ENCODE measurements at places on chromosomes 12 and 14.

- peak; percentile 82 for DNase-seq
These were observed 15.5 kb downstream of the EMP1 start for GRCh38 chr12:13211859-13212664.

GRCh38 chr14:45658226-45658916 lies 405.4 kb upstream of the MIS18BP1 start:
- DNase-seq = no peak

DNA sequence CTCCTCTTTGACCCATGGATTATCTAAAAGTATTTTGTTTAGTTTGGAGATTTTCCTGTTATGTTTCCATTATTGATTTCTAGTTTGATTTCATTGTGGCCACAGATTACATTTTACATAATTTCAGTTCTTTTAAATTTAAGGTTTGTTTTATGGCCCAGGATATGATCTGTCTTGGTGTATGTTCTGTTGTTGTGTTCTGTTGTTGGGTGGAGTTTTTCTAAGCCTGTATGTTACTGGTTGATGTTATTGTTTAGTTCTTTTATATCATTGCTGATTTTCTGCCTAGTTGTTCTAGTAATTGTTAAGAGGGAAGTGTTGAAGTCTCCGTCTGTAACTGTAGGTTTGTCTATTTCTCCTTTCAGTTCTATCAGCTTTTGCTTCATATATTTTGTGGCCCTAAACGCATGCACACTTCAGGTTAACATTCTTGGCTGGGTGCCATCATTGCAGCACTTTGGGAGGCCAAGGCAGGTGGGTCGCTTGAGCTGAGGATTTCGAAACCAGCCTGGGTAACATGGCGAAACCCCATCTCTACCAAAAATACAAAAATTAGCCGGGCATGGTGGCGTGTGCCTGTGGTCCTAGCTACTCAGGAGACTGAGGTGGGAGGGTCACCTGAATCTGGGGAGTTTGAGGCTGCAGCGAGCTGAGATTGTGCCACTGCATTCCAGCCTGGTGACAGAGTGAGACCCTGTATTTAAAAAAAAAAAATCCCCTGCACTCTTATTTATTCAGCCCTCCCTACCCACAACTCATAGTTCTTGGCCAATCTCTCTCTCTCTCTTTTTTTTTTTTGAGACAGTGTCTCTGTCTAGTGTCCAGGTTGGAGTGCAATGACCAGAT lies 28.1 kb upstream of the CFL2 start:
- DNase-seq = no peak

GRCh38 chr12:93403988-93404803 lies 26.5 kb downstream of the NUDT4 start:
- no peak for DNase-seq

GRCh38 chr12:113413488-113413939 lies 8.7 kb upstream of the SDSL start:
- DNase-seq = no peak

GRCh38 chr14:105817971-105818711 lies 291.8 kb downstream of the TMEM121 start:
- DNase-seq = no peak

- DNase-seq = no peak
These were observed 164.7 kb downstream of the RAD51B start for GRCh38 chr14:67984274-67984673.

DNA sequence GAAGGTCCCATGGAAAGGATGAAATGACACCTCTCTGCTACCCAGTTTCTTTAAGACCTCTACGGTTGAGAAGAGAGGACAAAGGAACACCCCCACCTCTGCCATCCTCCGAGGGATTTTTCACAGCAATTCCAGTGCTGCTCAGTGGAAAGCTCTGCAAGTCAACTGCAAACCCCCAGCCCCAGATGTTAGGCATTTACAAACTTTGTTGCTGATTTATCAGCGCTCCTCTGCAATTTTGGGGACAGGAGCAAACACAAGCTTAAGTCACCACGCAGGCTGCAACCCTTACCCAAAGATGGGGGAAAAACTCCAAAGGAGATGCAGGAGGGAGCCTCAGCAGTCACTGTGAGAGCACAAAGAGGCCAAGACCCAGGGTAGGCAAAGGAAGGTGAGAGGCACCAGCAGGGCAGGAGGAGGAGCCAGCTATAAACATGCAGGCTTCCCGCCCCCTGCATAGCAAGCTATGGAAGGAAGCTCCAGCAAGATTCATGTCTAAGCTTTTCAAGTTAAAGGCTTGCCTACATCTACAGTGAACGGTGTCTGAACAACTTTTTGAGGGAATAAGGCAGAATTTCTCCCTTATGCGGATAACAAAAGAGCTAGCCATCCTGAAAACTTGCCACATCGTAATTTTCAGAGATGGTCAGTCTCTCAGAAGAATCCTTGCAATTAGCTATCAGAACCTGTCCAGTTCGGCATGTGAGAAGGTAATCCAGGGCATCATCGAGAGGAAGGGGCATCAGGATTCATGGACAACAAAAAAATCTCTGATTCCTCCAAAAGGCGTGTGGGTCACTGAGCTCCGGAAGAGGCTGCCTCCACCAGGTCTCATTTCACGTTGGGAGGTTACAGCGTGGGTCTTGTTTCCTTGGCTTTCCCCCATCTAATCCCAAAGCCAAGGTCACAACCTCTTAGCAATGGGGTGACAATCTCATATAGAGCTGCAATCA lies 3.9 kb downstream of the CTDSP2 start:
- DNase-seq = no peak

DNA sequence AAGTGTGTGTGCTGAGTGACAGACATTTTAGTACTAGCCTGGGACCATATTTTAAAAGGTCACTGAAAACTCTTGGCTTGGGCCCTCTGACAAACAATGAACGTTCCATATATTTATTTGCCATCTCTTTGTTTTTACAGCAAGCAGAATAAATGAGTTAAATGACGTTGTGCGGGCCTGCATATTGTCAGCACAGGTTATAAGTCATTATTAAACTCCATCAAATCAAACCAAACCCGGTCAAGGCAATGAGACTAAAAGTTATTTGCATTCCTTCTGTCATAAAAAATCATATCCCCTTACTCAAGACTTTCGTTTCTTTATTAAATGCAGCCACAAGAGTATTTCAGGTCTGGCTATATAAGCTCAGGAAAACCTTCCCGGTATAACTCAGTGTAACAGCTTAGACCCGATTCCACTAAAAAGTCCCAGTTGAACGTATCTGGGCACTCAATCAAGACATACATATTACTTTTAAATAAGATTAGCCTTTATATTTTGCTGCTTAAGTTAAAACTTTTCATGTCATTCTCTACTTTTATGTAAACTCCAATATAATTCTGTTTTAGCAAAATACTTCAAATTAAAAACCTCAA lies 84.9 kb downstream of the DICER1 start:
- no peak for DNase-seq

DNA sequence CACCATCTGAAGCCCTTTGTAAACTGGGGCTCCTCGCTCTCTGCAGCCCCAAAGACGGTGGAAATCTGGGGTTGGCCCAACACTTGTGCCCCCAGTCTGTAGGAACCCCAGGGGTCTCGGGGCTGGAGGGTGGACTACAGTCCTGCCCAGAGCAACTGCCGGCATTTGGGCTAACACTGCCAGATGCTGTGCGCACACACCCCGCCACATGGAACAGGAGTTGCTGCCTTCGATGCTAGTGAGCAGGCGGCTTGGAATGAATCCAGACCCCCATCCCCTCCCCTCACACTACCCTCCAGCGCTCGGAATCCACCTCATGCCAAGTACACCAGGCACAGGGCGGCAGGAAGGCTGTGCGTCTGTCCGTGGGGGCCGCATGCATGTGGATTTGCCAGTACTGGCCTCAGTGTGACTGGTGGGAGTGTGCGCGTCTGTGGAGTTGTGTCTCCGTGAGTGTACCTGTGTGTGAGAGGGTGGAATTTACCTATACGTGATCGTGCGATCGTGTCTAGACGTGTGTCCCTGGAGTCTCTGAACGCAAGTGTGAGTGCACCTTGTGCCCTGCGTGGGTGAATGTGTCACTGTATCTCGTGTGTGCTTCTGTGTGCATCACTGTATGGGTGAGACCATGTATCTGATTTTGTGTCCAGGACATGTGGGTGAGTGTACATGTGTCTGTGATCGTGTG lies 5.1 kb downstream of the LHX5 start:
- DNase-seq = no peak

GRCh38 chr12:106248846-106249371 lies 1.1 kb upstream of the CKAP4 start:
- DNase-seq = no peak

DNA sequence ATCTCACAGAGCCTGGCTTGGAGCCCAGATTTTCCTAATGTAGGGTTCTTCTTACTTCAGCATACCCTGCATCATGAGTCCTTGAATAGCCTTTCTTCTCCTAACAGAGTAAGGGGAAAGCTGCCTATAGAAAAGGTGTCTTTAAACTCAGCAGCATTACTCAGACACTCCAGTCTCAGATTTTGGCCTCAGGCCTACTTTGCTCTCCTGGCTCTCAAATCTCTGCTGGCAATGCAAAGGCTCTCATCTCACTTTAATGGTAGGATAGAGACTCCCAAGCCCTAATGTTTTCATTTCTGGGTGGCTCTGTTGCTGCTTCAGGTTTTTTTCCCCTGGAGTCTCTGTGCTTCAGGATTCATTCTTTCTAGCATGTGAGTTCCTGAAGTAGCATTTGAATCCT lies 9.1 kb upstream of the NKX2-8 start:
- DNase-seq = no peak

- no peak for DNase-seq
These were observed 30.7 kb upstream of the BCL7A start for GRCh38 chr12:121990692-121991603.

- no peak for DNase-seq
These were observed 13.6 kb upstream of the TFCP2 start for GRCh38 chr12:51186465-51187085.

DNA sequence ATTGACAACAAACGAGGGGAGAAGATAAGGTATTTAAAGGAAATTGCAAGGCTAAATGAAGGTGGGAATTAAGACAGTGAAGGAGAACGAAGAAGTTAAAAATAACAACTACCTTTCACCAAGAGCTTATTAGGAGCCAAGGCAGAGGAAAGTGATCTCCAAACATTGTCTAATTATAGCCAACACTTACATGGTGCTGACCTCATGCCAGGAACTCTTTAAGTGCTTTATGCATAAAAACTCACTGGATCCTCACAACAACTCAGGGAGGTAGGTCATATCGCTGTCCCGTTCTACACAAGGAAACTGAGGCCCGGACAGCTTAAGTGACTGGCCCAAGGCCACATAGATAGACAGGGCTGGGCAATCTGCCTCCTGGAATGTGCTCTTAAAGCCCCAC lies 19.5 kb downstream of the TAMALIN start:
- DNase-seq = no peak

GRCh38 chr12:2326470-2326869 lies 273.7 kb downstream of the CACNA1C start:
- no peak for DNase-seq

- no peak for DNase-seq
These were observed 196.1 kb downstream of the SLC15A4 start for GRCh38 chr12:128627659-128628058.

DNA sequence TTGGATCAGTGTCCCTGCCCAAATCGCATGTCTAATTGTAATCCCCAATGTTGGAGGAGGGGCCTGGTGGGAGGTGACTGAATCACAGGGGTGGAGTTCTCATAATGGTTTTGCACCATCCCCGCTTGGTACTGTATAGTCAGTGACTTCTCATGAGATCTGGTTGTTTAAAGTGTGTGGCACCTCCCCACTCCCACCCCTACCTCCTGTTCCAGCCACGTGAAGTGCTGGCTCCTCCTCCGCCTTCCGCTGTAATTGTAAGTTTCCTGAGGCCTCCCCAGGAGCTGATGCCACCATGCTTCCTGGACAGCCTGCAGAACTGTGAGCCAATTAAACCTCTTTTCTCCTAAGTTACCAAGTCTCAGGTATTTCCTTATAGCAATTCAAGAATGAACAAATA lies 67.2 kb downstream of the FERMT2 start:
- DNase-seq = no peak

DNA sequence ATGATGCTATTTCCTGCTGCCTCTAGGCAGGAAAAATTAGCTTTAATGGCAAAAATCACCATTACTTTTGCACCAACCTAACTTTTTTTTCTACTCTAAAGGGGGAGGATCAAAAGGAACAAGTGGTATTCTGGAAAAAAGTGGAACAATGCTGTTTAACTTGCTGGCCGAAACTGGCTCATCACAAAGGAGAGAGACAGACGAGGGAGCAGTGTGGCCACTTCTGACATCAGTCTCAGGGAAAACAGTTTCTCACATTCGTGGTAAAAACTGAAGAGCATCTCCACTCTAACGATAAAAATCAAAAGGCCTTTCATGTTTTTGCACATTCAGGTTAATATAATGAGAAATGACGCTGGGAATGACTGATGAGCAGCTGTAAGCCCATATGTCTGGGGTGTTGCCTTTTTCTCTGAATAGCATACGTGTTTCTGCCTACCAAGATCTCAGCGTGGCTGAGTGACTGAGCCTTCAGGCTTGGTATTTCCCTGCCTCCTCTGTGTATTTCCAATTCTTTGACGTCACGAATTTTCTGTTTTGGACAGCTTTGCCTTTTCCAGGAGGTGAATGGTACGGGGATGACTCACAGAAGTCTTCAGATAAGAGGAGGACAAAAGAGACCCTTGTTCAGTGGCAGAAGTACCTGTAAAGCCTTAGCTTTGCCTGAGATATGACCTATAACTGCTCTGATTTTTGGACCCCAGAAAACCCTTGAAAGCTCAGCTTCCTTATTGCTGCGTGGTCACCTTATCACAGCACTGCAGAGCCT lies 358.8 kb downstream of the GLT1D1 start:
- no peak for DNase-seq

- peak; percentile 81 for DNase-seq
These were observed 134.6 kb upstream of the EVL start for GRCh38 chr14:99930420-99931274.

- DNase-seq = no peak
These were observed 69.8 kb downstream of the NCOR2 start for GRCh38 chr12:124497658-124498057.

DNA sequence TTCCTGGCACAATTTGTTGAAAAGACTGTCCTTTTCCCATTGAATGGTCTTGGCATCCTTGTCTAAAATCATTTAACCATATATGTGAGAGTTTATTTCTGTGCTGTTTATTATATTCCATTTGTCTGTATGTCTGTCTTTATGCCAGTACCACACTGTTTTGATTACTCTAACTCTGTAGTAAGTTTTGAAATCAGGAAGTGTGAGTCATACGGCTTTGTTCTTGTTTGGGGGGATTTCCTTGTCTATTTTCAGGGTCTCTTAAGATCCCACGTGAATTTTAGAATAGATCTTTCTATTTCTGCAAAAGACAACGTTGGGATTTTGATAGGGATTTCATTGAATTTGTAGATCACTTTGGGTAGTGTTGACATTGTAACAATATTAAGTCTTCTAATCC lies 88.5 kb downstream of the MYRFL start:
- no peak for DNase-seq

DNA sequence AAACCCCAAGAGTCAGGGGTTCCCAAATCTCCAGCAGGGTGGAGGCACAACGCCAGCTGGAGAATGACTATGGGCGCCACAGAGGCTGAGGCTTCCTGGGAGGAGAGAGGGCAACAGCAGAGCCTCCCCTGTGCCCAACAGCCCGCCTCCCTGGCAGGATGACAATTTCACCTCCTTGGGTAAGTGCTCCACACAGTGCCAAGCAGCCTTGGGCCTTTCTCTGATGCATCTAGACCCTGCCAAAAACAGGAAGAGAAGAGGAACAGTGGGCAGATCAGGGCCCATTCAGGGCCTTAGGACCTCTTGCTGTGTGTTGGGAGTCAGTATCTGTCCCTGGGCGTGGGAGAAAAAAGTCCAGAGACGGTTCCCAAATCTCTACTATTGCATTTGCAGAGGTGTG lies 5.0 kb upstream of the OR10P1 start:
- no peak for DNase-seq

Measured in hematopoietic multipotent progenitor cell treated with erythropoietin and hydrocortisone succinate and interleukin-3 and kit ligand, for 8 days (in vitro differentiated cells).